ENCODE measurements at places on chromosomes 7 and 10.

GRCh38 chr10:73796766-73797165, 11.4 kb downstream of the ZSWIM8 start:
- no peak for DNase-seq

GRCh38 chr7:29639886-29640595, 76.4 kb downstream of the PRR15 start:
- no peak for DNase-seq

DNA sequence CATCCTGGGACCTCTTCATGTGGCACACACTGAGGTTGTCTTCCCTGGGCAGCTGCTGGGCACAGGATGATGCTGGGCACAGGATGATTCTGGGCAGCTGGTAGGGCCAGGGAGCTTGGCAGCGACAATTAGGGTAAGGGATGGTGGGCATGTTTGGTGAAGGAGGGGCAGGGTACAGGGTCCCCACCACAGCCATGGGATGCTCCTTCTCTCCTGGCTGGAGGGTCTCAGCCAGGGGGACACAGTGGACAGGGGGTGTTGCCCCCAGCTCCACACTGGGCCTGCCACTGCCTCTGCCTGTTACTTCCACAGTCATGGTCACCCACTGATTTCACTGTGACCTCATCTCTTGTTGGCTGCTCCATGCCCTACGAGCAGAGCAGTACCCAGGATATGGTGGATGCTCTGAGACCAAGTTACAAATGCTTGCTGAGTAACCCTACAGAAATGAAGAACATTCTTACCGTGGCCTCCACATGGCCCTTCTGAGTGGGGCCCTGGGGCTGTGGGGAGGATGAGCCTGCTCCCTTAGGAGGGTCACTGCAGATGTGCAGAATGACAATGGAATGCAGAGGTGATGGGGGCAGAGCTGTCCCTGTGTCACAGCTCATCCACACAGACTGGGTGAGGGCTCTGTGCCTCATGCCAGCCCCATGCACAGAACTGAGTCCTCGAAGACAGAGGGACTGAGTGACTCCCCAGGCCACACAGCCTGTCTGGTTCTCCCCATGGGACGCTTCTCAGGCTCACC, 28.4 kb upstream of the RET start:
- no peak for DNase-seq

DNA sequence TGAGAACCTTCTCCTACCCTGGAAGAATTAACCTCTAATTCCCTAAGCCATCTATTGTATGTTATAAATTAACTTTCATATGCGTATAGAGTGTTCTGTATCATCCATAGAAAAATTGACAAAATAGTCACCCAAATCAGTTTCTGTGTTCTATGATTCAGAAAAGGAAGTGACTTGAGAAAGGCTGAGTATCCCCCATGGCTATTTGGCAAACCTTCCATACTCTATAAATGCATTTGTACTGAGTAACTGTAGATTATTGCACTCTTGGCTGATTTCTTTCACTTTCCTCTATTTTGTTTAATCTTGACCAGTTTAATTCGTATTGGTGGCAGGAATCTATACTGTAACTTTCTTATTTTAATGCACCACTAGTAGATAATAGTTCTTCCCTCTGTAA, 182.2 kb downstream of the HTR7 start:
- no peak for DNase-seq

- DNase-seq: no peak
These were observed 11.2 kb downstream of the CTBP2 start for GRCh38 chr10:125149036-125149679.

All from B cell (primary cell).